ENCODE measurements at places on chromosomes 16 and 17.

GRCh38 chr17:19313746-19314651, 48.5 kb downstream of the B9D1 start:
- no peak for DNase-seq

GRCh38 chr17:57705921-57706695, 39.0 kb downstream of the CCDC182 start:
- DNase-seq, result no peak

- no peak for DNase-seq
Observed at GRCh38 chr16:51820176-51820575, 669.1 kb upstream of the SALL1 start.

DNA sequence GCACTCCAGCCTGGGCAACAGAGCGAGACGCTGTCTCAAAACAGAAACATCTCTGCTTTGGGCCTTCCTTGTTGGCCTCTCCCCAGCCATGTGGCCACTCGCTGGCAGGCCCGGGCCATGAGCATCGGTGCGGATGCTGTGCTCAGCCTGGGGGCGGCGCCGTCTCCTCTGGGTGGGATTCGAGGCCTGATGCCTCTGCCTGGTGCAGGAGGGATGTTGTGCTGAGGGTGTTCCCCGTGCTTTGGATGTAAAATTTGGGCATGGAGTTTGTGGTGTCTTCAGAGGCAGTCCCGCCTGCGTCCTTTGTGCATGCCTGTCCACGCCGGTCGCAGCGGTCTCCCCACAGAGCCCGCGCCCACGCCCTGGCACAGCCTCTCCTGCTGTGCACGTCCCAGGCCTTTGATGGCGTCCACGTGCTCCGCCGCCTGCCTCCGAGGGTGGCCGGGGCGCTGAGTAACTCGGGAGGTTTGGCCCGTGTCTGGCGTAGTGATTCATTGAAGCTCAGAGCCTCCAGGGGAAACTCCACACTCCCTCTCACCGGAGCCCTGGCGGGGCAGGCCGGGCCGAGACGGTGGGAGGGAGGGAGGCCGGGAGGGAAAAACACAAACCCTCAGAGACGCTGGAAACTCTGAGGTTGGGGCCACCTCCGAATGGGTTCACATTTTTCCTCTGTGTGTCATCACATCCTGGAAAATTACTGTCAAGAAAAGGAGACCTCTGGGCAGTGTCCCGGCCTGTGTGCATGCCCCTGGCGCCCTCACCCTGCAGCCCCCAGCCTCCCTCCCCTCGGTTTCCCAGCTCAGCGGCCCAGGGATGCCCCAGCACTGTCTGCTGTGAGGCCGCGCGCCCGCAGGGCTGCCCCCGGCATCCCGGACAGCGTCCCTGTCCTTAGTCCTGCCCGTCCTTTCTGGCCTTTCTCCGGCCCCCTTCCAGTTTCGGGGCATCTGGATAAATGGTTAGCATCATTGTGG, 19.0 kb downstream of the CENPX start:
- peak; percentile 97 for DNase-seq

GRCh38 chr16:81511371-81511770, 66.8 kb downstream of the CMIP start:
- peak; percentile 87 for DNase-seq

DNA sequence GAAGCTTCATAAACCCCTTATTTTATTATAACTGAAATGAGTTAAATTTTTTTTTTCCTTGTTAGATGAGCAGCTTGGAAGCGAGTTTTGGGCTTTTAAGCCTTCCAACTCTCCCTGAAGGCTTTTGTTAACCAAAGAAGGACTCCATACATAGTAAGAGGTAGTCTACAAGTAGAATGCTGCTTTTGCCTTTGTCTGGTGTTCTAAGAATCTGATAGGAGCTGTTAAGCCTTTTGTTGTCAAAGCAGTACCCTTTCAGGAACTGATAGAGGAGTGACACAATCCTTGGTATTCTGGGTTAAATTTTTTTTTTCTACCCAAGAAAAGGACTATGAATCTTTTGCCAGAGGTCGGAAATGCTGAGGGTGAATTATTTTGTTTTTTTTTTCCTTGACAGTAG, 26.1 kb downstream of the MAP2K4 start:
- no peak for DNase-seq
